ENCODE measurements at places on chromosomes 1 and 21.

DNA sequence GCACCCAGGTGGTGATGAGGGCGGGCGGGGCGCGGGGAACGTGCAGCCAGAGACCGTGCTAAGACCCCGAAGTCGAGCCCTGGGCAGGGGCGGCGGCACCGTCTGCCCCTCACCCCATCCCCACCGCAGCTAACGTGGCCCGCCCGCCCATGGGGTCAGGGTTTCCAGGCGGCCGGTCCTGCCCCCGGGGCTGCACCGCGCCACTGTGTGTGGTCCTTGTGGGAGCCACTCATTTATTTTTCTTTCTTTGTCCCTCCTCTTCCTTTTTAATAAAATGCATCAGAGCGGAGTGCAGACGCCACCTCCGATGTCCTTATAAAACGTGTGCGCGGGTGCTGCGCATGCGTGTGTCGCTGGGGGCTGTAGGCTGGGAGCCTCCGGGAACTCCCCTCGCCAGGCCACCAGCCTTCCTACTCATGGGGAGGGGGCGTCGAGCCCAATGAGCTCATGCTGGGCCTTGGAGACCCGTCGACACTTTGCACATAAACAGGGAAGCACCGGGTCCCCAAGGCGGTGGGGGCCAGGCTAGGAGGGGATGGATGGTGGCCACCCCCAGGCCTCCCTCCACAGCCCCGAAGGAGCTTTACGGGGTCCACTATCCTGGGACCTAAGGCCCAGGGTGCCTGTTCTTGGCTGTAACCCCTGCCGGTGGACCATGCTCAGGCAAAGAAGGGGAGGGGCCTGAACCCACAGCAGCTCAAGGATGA is 59.9 kb downstream of the WNT9A start:
- DNase-seq, result peak; percentile 37

GRCh38 chr1:21300774-21301173 is 10.5 kb upstream of the ECE1 start:
- no peak for DNase-seq

- DNase-seq, result no peak
Measured at GRCh38 chr1:31467005-31467674, 54.1 kb downstream of the SERINC2 start.

- DNase-seq, result no peak
Measured at GRCh38 chr1:217462666-217463065, 168.2 kb downstream of the GPATCH2 start.

DNA sequence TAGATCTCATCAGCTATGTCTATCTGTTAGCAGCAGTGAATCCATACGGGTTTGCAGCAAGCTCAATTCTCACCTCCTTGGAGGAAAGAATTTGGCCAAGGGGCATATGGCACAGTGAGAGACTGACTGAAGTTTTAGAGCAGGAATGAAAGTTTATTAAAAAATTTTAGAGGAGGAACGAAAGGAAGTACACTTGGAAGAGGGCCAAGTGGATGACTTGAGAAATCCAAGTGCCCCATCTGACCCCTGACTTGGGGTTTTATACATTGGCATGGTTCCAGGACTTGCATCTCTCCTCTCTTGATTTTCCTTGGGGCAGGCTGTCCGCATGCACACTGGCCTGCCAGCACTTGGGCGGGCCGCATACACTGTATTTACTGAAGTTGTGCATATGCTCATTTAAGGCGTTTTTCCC is 9.2 kb upstream of the OSBPL9 start:
- DNase-seq, result no peak

DNA sequence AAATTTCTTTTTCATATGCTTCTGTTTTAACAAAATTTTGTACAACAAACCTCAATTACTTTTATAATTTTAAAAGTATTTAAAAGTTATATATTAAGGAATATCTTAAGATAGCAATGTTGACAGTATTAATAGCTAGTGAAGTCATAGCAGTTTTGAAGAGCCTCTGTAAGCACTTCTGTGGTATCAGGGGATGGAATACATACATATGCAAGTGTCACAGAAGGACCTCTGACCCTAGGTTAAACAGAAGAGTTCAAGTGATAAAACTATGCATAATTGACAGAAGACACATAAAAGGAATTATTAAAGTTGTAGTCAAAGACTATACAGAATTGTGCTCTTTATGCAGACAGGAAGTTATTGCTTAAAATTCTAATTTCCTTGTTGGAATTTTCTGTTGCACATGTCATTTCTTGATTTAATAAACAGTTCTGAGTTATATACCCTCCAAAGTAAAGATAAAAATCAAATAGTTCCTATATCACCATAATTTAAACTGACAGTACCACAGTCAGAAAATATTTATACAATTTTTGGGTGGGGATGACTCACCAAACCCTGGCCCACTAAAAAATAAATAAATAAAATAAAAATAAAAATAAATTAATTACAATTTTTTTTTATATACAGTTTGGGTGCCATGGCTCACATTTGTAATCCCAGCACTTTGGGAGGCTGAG is 27.1 kb downstream of the IPP start:
- DNase-seq, result no peak

GRCh38 chr1:31765041-31765467 is 914 bp upstream of the ADGRB2 start:
- DNase-seq, result peak; percentile 50

- DNase-seq, result no peak
Measured at GRCh38 chr1:215484171-215484939, 82.7 kb upstream of the KCTD3 start.

- peak; percentile 87 for DNase-seq
Measured at GRCh38 chr21:41283211-41283818, 33.3 kb upstream of the FAM3B start.

- DNase-seq, result no peak
Measured at GRCh38 chr1:86263101-86263500, 106.5 kb upstream of the COL24A1 start.

DNA sequence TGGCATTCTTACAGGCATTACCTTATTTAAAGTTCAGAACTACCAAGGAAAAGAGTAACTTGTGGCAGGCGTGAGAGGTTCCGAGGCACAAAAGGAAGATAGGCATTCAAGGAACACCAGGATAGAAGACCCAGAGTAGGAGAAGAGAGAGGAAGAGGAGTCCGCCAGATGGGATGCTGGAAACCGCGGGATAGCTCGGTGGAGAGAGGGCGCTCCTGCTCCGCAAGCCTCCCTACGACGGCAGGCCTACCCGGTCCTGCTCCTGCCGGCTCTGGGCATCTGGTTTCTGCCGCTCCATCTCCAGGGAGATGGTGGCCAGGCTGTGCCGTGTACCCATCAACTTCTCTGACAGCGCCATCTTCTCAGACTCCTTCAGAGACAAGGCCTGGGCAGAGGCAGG is 5.4 kb upstream of the NBPF1 start:
- DNase-seq, result no peak

- DNase-seq, result peak; percentile 49
Measured at GRCh38 chr1:89260566-89261255, 11.9 kb downstream of the GBP5 start.

- DNase-seq, result no peak
Measured at GRCh38 chr1:204277563-204278219, 63.9 kb upstream of the GOLT1A start.

GRCh38 chr1:154970631-154971340 is at the start of gene SHC1:
Gene SHC1, minus strand, starts transcription at chr1:154970747. Its CDS starts 221 bp downstream, at chr1:154970526.
- peak; percentile 96 for DNase-seq

DNA sequence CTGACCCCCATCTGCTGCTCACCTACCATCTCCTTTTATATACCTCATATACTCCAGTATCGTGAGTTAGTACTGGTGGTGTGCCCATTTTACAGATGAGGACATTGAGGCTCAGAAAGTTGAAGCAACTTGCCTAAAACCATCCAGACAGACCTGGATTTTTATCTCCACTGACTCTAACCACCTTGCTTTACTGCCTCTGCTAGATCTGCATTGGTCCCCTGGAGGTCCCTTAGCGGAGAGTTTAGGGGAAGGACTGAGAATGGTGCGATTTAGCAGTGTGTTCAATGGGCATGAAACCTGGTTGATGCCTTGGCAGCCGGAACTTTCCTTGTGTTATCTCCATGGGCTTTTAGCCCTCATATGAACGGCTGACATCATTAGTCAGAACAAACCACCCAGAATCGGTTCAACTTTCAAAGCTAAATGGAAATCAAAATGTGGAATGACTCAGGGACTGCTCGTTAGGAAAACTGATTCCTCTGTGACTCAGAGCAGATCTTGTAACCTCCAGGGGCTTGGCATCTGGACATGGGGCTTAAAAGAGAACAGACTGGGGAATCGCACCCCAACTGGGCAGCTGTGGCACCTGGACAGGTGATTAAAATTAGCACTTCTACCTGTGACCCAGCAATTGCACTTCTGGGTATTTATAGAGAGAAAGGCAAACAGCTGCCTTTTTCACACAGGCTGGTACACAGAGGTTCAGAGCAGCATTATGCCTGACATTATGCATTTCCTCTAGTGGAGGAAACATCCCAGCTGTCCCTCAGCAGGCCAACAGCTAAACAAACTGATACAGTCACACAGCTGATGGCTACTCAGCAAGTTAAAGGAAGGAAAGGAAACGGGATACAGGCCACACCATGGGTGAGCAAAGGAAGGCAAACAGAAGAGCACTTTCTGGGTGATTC is 25.3 kb downstream of the TMEM51 start:
- DNase-seq, result peak; percentile 92

GRCh38 chr21:37821786-37822450 is 94.3 kb downstream of the KCNJ6 start:
- no peak for DNase-seq

DNA sequence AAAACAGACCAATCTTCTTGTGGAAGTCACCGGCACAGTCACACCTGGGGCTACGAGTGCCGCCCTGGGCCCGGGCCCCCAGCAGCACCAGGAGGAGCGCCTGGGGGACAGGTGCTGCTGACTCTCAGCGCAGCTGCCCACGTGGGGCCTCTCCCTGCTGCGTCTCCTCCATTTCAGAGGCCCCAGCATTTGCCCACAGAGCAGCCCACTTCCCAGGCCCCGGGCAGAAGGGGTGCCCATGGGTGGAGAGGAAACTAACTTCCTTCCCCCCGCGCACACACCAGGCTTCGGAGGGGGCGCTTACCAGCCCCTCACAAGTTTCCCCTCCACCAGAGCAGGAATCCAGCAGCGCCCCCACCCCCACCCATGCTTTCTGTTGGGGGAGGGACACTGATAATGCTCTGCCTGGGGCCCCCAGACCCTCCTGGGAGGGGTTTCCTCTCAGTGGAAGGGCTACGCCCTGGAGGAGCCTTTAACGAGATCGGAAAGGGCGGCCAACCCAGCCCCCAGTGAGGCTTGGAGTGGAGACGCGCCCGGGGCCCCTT is 440 bp downstream of the TNFRSF25 start:
- no peak for DNase-seq

GRCh38 chr1:77706321-77706720 is 23.9 kb upstream of the ZZZ3 start:
- DNase-seq, result no peak

GRCh38 chr1:64861611-64862010 is 104.7 kb downstream of the JAK1 start:
- DNase-seq, result peak; percentile 44

DNA sequence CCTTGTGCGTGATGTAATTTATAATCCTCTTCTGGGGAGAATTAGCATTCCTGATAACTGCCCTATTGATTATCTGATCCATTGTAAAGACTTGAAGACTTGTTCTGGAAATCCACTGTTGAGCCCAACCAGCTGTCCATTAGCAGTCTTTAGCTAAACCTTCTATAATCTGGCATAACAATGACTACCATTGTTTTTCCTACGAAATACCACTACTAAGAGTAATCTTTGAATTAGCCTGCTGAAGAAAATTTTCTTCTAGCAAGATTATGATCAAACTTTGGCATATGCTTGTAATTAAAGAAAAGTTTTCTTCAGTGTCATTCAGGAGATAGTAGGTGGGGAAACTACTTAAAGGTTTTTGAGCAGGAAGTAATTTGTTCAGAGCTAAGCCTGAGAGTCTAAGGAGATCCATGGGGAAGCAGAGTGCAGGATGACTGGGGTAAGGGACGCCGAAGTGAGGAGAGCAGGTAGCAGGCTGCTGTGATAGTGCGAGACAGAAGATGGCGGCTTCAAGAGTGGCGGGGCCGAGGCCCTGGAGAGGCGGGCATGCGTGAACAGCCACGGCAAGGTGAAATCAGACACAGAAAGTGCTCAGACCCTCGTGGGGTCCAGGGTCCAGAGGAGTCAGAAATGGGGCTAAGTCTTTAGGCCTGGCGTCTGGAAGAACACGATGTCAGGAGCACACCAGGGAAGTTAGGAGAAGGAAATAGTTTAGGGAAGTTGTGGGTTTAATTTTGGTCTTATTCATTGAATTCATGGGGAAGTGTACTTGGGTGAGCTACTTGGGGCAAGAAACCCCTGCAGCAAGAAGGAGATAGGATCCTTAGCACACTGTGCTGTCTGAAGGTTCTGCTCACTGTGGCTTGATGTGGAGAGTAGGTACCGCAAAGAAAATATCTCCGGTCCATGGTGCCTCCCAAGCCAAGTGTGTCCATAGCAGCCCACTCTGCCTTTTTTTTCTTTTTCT is 112.6 kb upstream of the ADAR start:
- DNase-seq, result no peak

DNA sequence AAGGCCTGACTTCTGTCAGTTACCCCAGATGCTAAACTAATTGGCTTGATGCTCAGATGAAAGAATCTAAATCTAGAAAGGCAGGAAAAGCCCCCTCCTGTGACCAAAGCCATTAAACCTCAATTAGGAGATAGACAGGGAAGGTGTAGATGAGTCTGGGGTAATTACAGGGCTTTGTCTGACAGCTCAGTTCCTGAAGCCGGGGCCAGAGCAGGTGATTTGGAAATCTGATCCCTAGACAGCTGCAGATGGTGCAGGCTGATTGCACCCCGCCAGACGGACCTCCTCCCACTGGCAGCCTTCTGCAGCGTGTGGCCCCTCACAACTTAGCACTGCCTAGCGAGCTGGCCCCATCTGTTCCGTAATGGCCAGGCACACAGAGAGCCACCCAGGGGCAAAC is 395.1 kb downstream of the HLX start:
- DNase-seq, result no peak

GRCh38 chr21:26457817-26458216 is 115.3 kb downstream of the CYYR1 start:
- no peak for DNase-seq

DNA sequence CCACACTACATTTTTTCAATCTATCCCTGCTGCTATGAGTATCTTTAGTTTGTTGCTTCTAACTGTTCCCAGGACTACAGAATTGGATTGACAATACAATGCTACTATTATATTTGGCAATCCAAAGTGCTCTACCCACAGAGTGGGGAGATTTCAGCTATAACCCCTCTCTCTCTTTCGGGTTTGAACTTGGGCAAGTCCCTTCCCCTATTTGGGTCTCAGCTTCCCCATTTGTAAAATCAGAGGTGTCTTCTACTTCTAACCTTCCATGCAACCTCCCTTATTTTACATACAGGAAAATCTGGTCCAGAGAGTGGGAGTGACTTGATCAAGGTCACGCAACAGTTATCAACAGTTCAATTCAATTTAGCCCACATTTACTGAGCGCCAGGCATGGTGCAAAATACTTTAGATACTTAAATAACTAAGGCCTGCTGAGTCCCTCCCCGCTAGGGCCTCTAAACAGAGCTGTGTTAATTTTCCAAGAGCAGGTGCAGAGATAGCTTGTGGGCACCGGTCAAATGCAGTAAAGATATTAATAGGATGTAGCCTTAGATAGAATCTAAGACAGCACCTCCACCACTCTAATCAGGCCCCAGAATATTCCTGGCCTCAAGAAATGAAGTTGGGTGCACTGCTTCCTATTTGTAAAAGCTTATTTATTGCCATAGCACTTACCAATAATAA is 9.4 kb upstream of the GPX7 start:
- DNase-seq, result no peak

GRCh38 chr1:49045371-49045770 is 268.7 kb upstream of the BEND5 start:
- no peak for DNase-seq

- DNase-seq, result peak; percentile 71
Measured at GRCh38 chr21:42125571-42126544, 54.7 kb downstream of the UMODL1 start.

GRCh38 chr1:185663771-185664296 is 70.4 kb upstream of the HMCN1 start:
- no peak for DNase-seq

Measured in astrocyte of the hippocampus (primary cell).